ENCODE measurements at places on chromosomes 12 and 14.

DNA sequence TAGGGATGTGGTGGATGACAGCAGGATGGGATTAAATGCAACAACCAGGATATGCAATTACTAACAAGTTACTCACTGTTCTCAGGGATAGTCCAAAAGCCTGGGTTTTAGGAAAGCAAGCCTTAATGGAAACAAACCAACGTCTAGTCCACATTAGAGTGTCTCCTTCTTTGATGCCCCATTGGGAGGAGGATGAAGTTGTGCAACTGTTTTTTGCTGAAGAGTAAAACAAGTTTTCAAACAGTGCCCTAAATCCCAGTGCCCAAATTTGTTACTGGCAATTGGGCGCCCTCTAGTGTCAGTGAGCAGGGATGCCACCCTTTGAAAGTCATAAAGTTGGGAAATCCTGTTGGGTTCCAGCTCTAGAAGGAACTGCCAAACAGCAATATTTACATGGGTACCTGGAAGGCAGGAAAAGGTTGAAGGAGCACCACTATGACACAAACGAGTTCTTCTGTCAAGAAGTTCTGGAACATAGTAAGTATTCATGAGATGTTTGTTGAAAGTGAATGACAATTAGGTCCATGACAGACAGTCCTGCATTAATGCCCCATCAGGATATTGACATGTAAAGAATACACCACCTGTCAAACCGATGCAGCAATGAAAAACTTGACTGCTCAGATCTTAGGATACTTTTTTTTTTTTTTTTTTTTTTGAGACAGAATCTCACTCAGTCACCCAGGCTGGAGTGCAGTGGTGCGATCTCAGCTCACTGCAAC is 11.1 kb upstream of the DPF3 start:
- DNase-seq: no peak

- DNase-seq: no peak
Measured at GRCh38 chr14:34038358-34039057, 87.6 kb upstream of the EGLN3 start.

DNA sequence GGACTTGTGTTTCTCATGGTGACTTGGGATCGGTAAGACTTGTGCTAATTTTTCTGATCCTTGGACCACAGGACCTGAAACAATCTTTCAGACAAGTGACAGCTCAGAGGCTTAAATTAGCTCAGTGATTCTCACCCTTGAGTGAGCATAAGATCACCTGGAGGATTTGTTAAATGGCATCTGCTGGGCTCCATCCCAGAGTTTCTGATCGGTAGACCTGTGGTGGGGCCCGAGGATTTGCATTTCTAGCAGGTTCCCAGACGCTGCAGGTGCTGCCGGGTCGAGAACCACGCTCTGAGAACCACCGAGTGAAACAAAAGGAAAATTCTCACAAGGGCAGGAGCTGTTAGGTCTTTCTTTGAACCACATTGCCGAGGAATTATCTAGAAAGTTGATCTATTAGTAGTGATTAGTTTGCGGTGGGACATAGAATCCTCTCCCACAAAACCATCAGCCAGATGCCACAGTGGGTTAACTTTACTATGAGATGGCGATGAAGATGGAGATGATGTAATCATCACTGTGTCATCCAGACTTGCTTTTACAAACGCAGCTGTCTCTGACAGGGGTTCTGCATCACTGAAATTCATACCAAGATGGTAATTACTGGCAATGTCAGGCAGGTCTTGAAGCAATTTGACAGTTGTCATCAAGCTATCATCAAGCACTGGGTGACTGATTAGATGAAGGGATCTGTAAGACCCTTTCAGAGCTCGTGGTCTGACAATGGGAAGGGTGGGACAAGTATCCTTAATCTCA is 184.0 kb downstream of the AACS start:
- no peak for DNase-seq

- no peak for DNase-seq
Measured at GRCh38 chr12:27635349-27635972, 60.8 kb upstream of the REP15 start.

DNA sequence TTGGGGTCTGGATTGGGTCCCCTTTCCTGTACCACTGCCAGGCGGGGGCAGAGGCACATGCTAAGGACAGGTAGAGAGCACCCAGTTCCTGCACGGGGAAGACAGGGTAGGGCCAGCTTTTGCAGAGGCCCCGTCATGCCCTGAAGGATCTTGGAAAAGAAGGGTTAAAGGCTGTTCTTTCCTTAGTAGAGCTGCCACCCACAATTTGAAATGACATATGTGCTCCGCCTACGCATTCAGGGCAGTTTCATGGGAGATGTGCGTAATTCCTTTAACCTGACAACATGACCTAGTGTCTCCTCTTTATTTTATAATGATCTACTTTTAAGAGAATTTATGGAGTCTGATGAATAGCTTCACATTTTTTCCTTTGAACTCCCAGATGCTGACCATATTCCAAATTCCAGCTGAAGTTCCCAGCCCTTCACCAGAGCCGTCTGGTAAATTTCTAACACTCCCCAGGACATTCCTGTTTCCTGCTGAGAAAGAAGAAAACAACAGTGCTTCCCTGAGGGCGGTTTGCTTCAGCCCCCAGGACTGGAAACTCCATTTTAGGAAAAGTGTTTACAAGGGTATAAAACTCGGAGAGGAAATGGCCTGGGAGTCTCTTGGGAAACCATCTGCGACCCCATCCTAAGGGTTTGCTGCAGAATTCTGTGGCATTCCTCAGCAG is 58.9 kb upstream of the PLEKHG3 start:
- DNase-seq: no peak

GRCh38 chr14:102830474-102831045 is 53.3 kb downstream of the TRAF3 start:
- DNase-seq: no peak

DNA sequence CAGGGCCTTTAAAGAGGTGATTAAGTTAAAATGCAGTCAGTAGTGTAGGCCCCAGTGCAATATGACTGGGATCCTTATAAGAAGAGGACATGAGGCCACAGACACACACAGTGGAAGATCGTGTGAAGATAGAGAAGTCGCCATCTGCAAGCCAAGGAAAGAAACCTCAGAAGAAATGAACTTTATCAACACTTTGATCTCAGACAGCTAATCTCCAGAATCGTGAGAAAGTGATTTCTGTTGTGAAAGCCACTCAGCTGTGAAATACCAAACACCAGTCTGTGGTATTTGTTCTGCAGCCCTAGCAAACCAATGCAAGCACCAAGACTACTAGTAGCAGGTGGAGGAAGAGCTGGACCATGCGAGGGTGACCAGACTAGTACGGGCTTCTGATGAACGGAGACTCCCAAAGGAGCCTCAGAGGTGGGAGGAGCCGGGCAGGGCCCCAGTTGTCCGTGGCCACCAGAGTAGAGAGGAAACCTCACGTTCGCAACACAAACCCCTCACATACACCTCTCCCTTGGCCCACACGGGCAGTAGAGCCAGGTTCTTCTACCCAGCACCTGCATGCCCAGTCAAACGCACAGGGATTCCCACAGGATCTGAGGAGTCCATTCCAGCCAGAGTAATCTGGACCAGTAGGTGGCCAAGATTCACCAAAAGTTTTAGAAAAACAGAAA is 243.0 kb downstream of the TTC8 start:
- DNase-seq: no peak

DNA sequence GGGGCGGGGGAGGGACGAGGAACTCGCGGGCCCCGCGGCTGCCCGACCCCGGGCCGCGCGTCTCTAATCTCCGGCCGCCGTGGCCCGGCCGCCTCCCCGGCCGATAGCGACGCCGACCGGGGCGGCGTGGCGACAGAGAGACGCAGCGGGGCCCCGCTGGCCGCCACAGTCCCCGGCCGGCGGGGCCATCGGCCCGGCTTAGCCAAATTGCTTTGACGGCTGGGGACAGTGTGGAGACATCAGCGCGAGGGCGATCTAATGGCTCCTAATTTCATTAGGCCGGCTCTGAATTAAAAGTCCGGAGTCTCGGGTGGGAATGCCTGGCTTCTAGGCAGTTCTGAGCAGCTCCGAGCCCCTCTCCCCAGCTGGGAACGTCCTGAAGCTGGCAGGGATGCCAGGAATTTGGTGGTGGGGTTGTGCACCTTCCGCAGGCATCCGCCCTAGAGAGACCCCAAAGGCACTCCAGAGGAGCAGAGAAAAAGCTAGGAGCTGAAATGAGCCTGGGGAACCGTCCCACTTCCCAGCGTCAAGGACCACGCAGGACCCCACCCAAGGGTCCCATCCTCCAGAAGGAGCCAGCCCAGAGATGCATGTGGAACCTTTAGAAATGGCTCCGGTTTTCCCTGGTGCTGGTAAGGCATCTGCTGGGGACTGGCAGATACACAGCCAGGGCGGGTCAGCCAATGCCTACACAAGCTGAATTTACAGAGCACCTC is 9.6 kb downstream of the TBX5 start:
- DNase-seq: no peak

GRCh38 chr12:102487226-102487625 is 6.9 kb upstream of the IGF1 start:
- no peak for DNase-seq

DNA sequence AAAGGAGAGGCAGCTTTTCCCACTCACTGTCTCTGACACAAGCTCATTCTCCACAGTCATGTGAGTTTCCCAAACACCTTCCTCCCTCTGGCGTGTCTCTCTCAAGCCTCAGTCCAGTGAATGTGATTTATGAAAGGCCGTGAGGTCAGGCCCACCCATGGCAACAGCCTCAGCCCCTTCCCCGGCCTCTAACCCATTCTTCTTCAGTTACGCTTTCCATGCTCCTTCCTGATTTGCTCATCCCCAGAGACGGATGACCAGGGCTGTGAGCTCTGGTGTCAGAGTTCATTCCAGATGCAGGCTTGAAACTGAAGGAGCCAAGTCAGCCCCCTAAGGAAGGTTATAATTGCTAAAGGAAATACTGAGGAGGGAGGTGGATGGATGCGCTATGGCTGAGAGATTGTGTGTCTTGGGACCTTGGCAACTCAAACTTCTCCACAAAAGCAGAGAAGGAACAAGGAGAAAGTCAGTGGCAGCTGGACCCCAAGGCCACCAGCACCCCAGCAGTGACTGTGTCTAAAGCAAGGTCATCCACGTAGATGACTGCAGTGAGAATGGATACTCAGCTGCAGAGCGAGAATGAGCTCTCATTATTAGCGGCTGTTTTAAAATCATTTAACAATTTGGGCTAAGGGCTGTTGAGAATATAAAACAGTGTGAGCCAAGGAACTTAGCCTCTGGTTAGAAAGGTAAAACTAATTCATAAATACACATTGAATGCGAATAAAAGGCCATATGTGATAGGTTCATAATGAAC is 84.1 kb downstream of the FBXL14 start:
- no peak for DNase-seq

DNA sequence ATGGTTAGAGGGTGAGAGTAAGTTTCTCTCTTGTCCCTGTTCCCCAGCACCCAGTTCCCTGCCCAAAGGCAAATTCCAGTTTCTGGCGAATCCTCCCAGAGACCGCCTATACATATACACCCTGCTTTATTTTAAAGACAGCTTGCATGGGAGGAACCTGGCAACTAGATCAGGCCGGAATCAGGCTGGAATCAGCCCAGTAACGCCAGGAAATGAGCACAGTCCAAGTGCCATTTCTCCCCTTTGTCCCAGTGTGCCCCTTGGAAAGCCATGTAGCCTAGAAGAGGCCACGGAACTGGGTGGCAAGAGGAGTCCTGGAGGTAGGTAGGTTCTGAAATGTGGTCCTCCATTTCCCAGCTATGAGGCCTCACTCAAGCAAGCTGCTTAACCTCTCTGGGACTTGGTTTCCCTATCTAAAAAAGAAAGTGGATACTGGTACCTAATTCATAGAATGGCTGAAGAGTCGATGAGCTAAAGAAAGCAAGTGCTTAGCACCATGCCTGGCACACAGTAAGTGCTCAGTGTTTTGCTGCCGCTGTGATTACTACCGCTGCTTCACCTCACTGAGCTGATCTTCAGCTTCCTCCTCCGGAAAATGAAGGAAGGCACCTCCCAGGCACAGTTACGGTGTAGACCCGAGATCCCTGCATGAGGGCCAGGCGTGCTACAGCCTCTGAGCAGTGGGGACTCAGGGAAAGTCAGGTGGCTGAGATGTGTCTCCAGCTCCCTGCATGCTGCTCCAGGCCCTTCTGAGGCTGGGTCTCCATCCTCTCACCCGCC is 36.4 kb downstream of the PITPNM2 start:
- no peak for DNase-seq

DNA sequence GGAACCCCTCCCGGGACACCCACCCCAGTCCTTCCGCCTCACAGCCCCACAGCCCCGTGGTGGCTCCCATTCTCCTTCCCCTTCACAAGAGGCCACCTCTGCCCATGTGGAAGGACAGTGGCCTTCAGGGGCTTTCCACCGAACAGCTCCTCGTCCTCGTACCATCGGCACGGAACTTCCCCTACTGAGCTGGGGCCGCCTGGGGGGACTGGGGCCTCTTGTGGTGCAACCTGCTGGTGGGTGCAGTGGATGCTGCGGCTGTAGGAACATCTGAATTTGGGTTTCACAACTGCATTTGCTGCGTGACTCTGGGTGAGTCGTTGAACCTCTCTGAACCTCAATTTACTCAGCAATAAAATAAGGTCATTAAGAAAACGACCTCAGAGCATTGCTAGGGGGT is 50.9 kb downstream of the RFLNA start:
- DNase-seq: no peak

GRCh38 chr12:5171701-5172100 is 128.0 kb downstream of the KCNA5 start:
- no peak for DNase-seq

- no peak for DNase-seq
Measured at GRCh38 chr14:71418532-71419245, 511.4 kb downstream of the PCNX1 start.

DNA sequence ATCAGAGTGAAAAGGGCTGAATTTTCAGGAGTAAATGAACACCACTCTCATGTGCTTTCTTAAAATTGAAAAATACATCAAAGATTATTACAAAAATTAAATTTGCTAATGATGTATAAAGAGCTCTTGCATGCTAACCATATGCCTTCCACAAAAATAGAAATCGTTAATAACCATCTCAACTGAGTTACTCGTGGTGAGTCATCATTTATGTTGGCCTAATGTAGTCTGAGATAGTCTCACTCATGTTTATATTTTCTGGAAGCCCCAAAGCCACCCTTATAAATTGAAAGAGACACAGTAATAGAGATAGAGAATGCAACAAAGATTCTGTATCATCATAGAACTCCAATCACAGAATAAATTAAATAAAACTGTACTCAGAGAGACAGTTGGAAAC is 131.2 kb downstream of the KCNH5 start:
- DNase-seq: no peak

GRCh38 chr12:103908877-103909276 is 21.3 kb upstream of the HSP90B1 start:
- DNase-seq: no peak

- no peak for DNase-seq
Measured at GRCh38 chr12:57983146-57983857, 41.9 kb downstream of the ATP23 start.

All from esophagus squamous epithelium (tissue), 5 donors.